ENCODE measurements at places on chromosomes 5 and 9.
A peak's percentile ranks its signal among the peaks of the same experiment; 100 is the strongest.

DNA sequence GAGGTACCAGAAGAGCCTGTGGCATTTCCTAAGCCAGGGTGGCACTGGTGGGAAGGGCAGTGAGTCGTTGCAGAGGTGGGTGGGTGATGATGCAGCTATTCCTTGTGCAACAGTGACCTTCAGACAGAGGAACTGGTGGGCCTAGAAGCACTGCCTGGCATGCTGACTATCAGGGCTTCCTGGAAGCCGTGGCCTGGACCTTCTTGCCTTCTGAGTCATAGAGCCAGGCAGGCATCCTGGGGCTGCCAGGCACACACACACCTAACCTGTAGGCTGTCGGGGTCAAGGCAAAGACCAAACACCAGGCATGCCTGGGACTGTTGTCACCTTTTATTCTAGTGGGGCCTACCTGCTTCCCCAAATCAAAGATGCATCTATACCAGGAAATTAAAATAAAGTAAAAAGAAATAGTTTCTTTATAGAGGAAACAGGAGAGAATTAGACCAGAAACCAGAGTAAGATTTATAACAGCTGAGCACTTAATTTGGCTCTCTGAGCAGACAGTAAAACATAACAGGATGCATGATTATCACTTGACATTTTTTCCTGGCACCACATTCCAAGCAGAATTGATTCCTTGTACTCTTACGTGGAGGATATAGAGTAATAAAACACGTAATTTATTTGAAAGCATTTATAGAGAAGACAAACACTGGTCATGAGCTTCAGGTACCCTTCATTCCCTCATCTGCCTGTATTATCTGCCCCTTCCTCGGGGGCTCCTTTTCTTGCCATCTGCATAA lies 25.1 kb downstream of the NANS start:
- peak; percentile 86 for DNase-seq

DNA sequence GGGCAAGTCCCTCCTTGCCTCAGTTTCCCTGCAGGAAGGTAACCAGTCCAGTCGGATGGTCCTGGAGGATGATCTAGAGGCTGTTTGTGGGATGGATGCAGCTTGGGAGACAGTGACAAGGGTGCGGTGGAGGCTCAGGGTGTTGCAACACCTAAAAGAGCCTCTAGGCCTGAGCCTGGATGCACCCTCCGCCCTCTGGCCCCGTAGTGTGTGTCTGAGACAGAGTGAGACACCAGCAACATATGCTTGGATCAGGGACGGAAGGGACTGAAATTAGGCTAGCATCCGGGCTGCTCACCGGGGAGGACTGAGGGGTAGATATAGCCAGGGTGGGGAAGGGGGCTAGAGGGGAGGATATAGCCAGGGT lies 1.1 kb downstream of the CRAT start:
- DNase-seq: peak; percentile 54

GRCh38 chr5:168676501-168676900 lies 97.3 kb upstream of the PANK3 start:
- DNase-seq: no peak

DNA sequence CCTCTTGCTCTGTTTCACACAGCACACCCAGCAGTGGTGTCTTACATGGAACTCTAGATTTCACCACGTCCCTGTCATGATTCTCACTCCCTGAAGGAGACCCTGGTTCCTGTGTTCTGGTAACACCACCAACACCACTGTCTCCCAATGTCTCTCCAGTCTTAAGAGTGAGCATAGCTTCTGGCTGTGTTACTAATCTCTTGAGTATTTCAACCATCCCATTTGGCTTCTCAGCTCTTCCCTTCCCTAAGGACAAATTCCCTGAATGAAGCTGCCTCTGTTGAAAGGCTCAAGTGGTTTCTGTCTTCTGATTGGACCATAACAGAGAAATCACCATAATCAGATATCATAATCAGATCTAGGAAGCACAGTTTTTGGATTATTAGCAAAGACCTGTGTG lies 311.8 kb downstream of the DNAH5 start:
- no peak for DNase-seq

DNA sequence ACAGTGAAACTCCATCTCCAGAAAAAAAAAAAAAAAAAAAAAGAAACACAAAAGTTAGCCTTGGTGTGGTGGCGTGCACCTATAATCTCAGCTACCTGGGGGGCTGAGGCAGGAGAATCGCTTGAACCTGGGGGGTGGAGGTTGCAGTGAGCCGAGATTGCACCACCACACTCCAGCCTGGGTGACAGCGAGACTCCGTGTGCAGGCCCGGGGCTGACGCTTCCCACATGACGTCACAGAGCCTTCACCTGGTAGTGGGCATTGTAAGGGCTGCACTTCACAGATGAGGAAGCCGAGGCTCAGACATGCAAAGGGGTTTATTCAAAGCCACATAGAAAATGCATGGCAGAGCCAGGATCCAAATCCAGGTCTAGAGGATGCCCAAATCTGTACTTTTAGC lies 114.2 kb downstream of the GAPVD1 start:
- DNase-seq: no peak

- DNase-seq: peak; percentile 10
Observed at GRCh38 chr5:123125962-123126732, 37.1 kb downstream of the PRDM6 start.

- DNase-seq: peak; percentile 75
Observed at GRCh38 chr9:106753155-106753671, 109.8 kb upstream of the ZNF462 start.

GRCh38 chr9:115250621-115251032 lies 132.7 kb upstream of the TNC start:
- DNase-seq: no peak

DNA sequence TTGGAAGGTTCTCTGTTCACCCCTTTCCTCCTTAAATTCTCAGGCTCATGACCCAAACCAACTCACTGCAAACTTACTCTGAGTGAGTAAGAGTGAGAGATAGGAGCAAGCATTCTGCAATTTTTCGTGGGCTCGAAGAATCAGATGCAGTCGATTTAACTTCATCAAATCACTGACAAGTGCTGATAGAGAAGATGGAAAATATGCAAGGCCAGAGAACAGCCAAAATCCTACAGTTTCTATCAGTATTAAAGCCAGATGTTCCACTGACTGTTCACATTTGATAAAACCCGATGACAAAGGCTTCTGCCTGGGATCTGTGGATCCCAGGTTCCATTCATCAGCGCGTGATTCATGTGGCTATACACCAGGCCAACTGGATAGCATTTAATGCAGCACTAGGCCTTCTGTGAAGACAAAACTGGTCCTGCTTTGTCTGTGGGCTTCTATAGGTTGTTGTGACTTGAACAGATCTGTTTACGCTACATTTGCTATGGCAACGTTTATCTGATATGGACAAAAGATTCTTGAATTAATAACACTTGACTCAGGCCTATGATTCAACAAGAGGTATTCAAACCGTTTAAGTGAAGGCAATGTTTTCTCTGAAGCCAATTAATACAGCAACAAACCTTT lies 251.2 kb downstream of the NFIB start:
- DNase-seq: no peak

GRCh38 chr5:132750471-132751230 lies 3.4 kb downstream of the CCNI2 start:
- no peak for DNase-seq

- DNase-seq: no peak
Observed at GRCh38 chr9:133506653-133507038, 18.1 kb downstream of the MYMK start.

- DNase-seq: no peak
Observed at GRCh38 chr5:168833936-168834335, 254.8 kb upstream of the PANK3 start.

DNA sequence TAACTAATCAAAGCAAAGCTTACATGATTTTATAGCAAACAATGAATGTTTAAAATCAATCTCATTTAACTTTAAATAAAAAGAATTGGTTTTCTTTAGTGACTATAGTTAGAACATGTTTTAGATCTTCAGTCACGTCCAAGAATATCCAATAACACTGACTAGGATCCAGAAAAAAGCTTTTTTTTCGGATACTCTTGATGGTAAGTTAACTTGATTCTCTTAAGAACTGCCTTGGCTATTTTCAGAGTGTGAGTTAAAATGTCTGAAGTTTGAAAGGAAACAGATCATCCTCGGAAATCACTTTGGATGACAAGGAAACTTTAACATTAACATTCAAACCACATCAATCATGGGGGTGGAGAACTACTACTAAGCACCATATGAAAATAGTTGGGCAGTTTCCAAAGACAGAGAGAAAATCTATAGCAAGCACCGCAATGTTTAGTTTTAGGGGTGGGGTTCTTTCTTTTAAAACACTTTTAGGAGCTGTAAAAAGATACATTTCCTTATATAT lies 83.7 kb upstream of the SLC27A6 start:
- no peak for DNase-seq

GRCh38 chr5:126603402-126603991 lies 2.8 kb downstream of the PHAX start:
- DNase-seq: no peak

GRCh38 chr9:20603524-20604268 lies 18.6 kb downstream of the MLLT3 start:
- DNase-seq: no peak

- no peak for DNase-seq
Observed at GRCh38 chr5:2633992-2634391, 117.5 kb downstream of the IRX2 start.

DNA sequence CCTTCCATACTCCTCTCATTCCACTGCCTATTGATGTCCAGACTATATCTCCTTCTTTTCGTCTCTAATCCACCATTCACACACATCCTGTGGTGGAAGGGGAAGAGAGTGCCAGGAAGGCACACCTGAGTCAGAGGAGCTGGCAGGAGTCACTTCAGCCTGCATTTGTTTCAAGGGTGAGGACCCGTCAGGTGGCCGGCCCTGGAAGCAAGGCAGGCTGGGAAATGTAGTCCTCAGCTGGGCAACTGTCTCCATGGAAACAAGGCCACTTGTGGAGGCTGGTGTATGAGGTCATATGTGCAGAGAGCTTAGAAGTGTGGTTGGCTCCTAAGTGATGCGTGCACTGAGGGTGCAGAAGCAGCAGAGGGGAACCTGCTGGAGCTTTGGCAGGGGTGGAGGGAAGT lies 278.4 kb downstream of the NSG2 start:
- peak; percentile 32 for DNase-seq

DNA sequence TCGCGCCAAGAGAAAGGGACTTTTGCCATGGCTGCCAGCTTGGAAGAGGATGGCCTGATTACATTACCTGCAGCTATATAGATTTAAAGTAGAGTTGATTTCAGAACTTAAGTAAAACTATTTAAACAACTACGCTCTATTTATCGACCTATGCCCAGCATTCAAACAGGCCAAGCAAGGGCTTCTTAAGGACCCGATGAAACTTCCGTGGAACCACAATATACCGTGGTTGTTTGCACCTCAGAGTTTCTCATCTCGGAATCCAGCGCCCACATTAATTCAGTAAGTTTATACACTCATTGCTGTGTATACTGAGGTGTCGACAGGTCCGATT lies 505 bp upstream of the CDC14B start:
- DNase-seq: no peak

DNA sequence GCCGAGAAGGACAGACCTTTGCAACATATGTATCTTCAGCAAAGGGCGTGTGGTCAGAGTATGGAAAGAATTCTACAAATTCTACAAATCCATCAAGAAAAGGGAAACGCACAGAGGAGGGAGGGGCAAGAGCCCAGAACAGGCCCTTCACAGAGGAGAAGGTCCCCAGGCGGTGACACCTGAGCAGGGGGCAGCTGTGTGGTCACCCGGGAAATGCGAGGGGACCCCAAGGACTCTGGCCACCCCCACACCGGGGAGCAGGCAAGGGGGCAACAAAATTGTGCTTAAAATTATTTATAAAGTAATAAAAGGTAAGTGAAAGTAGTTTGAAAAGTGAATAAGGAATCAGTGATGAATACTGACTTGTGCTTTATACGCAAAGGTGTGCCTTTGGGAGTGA lies 17.6 kb downstream of the NACC2 start:
- DNase-seq: no peak

DNA sequence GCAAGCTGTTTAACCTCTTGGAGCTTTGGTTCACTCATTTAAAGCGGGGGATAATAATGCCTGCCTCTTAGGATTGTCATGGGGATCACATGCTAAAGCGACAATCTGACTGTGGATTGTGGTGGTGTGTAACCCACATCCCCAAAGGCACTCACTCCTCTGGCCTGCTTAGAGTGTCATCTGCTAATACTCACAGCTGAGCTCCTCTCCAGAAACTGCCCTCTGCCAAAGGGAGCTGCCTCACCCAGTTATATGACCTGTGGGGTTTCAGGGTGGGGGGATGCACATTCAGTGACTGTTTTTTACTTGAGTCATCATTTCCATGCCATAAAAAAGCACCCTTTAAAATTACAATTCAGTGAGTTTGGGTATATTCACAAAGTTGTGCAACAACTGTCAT lies 110.0 kb upstream of the SPOCK1 start:
- no peak for DNase-seq

DNA sequence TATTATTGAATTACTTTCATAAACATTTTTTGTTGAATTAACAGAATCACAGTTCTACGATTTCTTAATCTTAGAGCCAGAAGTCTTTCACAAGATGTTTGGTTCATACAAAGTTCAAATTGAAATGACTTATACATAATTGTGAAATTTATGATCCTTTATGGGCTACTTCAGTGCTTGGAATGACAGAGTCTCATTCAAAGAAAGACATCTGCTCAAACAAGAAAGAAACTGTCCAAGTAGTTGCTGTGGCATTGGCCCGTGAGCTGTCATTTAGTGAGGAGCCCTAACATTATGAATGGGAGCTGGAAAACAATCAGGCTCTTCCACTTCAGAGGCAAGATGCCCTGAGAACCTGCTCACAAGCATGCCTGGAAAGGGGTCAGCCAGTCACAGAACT lies 63.4 kb downstream of the AUH start:
- DNase-seq: peak; percentile 55

DNA sequence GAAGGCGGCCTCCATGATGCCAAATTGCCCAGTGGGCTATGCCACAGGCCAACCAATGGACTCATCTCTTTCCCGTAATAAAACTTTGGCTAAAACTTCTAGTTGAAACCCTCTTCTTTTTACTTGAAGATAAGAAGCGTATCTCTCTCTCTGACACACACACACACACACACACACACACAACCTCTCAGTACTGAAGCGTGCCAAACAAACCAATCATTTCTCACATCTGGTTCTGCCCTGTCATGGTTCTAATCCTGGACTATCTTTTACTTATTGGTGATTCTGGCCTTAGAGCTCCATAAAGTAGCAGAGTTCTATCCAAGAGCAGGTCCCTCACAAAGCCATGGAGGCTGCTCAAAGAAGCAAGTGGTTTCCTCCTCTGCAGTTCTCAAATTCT lies 64.6 kb downstream of the PTCH1 start:
- DNase-seq: no peak

DNA sequence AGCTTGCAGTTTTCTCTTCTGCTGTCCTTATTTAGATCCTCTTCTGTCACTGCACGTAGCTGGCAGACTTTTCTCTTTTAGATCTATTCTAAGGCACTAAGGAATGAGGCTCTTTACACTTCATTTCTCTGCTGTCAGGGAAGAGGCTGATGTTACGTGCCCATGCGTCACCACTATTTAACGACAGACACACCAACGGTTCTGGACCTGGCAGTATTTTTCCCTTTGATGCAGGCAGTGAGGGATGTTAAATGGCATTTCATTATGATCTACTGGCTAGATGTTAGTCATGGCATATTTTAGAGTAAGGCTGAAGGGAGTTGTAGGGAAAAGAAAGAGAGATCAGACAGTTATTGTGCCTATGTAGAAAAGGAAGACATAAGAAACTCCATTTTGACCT lies 8.2 kb upstream of the CRHBP start:
- no peak for DNase-seq

GRCh38 chr5:137708796-137709559 lies 26.9 kb downstream of the KLHL3 start:
- DNase-seq: no peak

GRCh38 chr9:9170439-9171134 lies 1371.0 kb upstream of the DMAC1 start:
- no peak for DNase-seq

GRCh38 chr5:125150041-125150669 lies 403.7 kb upstream of the ZNF608 start:
- DNase-seq: no peak

Data from suppressor macrophage treated with lipopolysaccharide for 1 hour (primary cell).